ENCODE measurements at places on chromosomes 16 and 17.
A peak's percentile ranks its signal among the peaks of the same experiment; 100 is the strongest.

- peak; percentile 42 for DNase-seq
Observed at GRCh38 chr17:10126616-10127501, 71.5 kb downstream of the GAS7 start.

- DNase-seq = no peak
Observed at GRCh38 chr17:28956112-28956511, 4.8 kb upstream of the PHF12 start.

DNA sequence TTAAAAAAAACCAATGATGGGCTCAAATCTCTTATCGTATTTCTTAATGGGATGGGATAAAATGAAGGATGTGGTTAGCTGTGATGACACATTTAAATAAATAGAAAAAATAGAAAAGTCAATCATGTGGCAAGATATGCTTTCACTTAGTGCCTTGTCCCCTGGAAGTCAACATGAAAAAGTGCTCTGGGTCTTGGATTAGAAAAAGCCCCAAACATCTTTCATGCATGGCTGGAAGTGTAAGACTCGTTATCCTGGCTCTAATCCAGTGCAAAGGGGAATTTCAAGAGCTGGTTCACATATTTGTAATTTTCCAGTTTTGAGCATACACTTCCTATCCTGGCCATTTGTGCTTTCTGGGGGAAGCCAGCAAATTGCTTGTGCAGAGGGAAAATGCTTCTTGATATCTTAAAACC lies 160.9 kb downstream of the MAP2K6 start:
- DNase-seq = no peak

GRCh38 chr17:1365445-1366039 lies 34.5 kb downstream of the YWHAE start:
- DNase-seq = peak; percentile 62

DNA sequence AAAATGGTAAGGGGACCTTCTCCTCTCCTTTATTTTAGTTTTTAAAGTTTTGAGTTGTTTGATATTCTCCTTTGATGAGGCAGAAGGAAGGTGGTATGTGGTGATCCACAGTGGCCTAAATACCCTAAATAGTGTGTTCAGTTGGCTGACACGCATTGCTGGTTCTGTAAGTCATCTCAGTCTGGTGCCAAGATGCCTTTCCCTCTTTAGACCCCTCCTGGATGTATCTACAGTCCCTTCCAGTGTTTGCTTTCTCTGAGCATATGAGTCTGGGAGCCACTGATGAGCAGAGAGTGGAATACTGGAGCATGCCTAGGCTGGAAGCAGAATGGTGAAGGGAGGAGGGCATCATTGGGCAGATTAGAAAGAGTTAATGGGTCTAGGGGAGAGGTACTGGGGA lies 64.5 kb downstream of the NEUROD2 start:
- DNase-seq = no peak

DNA sequence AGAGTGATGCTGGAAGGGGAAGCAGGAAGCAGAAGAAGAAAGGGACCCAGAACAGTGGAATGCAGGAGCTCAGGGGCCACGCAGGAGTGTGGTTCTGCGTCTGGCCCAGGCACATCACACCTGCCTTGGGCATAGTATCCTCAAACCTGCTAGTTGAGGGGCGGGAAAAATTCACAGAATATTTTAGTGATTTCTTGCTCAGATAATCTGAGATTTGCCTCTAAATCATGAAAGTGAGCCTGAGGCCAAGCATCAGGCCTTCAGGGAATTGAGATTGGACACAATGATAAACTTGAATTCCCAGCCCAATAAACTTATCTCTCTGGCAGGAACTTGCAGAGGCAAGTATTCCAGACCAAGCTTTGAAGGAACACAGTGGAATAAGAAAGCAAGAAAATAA lies 48.5 kb upstream of the CCL2 start:
- no peak for DNase-seq

DNA sequence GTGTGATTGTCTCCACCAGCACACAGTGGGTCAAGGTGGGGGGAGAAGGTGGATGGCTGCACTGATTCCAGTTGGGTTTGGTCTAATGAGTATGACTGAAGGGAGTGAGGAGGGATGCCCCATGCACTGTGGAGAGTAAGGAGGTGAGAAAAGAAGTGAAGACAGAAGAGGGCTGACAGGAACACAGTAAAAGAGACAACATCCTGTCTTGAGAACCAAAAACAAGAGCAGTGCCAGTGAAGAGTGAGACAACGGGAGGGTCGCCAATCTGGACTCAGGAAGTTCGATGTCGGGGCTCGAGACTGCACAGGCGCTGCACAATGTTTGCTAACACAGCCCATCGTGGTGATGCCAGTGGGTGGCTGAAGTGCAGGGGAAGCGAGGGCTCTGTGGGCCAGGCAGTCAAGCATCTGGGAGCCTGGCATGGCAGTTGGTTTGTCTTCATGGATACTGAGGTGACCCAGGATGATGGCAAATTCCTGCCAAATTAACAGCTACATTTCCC lies 34.1 kb downstream of the DUSP14 start:
- DNase-seq = no peak

DNA sequence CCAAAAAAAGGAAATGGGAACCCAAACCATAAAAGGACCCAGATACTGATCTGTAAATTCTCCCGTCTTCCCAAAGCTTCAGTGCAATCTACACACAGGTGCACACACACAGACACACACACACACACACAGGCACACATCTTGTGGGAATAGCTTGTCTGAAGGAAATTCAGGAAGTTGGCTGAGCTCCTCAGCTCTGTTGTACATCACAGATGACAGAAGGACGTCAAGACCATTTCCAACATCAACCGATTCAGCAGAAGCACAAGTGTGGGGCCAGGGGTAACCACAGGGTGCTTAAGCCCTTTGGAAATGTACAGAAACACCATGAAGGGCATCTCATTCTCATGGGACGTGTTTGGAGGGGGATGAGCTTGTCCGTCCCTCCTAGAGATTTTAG lies 498.1 kb upstream of the PSMD7 start:
- DNase-seq = no peak

DNA sequence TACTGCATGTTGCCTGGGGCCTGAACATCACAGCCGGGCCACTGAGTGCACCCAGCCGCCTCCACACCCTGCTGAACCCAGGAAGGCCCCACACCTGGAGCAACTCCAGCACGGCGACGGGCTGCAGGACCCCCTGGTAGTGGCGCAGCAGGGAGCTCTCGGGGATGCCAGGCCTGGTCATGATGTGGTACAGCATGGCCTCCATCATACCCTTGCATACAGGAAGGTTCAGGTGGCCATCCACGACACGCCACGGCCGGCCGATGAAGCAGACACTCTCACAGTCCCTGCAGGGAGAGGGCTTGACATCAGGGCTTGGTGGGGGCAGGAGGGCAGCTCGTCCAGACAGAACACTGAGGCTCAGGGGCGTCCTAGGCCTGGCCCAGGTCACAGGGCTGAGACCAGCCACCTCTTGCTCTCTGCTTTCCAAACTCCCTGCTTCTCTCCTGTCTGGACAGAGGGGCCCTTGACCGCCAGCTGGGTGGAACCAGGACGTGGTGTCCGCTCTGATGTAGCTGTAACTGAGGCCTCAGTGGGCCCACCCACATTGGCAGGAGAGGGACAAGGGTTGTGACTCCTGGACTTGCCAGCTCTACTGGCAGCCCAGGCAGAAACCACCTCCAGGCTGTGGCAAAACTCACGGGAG lies 60.3 kb downstream of the IL21R start:
- no peak for DNase-seq

Measured in CD4-positive, alpha-beta T cell treated with Interferon gamma for 1 hour (primary cell).